ENCODE measurements at places on chromosomes 11 and 22.

GRCh38 chr11:63015521-63016215 is at the start of gene SLC22A8:
Gene SLC22A8, minus strand, starts transcription at chr11:63015841. Its CDS starts 883 bp downstream, at chr11:63014958.
- DNase-seq: no peak

GRCh38 chr11:70421123-70421522 is 22.8 kb downstream of the CTTN start:
- DNase-seq: no peak

GRCh38 chr11:84890676-84891075 is 736.5 kb downstream of the DLG2 start:
- no peak for DNase-seq

DNA sequence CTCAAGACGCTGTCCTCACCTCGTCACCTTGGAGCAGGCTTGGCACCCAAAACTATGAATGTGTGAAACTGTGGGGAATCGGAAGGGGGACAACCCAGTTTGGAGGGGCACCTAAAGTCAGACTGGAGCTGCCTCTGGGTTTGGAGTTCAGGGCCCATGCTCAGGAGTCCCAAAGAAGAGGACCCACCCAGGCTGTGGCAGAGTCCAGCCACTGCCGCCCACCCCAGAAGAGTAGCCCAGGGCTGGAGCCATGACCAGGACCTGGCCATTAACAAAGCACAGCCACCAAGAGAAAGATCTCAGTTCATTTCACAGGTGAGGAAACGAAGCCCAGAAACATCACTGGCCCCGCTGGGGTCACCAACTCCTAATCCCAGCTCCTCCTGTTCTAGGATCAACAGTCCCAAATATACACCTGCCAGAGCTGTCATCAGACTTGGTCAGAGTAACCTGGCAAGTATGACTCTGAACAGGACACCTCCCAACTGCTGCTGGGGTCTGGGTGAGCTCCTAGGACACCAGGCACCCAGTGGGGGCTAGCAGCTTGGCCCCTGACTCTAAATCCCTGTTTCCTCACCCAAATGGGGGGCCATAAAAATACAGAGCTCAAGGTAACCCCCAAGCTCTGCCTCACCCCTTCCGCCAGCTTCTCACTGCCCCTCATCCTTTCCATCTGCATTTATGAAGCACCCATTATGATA is 2.7 kb downstream of the RAB3IL1 start:
- no peak for DNase-seq

DNA sequence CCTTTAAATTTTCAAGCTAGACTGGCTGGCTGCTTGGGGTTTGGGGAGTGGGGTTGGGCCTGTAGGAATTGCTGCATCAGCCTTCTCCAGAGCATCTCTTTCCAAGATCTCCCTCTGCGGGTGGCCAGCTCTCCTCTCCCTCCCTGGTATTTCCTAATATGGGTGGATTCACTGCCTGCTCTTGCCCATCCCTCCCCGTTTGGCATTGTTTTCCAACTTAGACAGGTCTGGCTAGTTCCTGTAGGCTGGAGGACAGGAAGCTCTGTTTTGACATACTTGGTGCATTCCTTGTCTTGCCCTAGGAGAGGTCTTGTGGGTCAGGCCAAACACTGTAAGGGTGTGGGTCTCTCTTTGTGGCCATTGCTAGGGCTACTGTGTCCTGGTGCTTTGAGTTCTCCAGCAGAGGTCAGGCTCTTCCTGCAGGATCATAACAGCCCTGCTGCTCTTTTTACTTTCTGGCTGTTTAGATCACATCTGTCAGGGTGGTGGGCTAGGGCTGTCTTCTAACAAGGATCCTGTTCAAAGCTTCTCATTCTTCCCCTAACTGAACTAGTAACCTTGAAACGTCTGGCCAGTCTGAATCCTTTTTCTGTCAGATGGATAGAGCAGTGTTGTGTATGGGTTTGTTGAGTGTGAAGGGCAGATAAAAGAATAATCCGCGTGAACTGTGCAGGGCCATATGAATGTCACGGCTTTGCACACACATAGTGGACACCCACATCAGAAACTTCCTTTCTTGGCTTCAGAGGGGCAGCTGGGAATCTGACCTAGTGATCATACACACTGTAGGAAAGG is 18.3 kb upstream of the MICALL1 start:
- DNase-seq: peak; percentile 67

DNA sequence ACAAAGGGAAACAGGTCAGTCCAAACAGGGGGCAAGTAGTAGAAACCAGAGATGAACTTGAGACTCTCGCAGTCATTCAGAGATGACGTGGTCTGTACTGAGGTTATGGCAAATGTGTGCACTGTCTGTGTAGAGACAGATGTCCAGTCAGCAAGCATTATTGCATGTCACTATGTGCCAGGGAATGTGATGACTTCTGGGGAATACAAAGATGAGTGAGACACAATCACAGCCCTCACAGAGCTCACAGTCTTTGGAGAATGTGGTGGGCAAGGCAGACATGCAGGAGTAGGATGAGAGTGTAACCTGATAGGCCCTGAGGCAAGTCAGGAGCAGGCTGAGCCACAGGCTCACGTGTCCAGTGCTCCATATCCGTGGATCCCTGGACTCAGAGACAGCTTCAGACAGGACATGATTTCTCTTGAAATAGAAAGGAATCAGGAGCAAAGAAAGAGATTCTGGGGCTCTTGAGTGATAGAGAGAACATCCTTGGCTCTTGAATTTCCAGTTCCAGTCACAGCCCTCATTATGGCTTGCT is 550.7 kb downstream of the ETS1 start:
- DNase-seq: no peak

DNA sequence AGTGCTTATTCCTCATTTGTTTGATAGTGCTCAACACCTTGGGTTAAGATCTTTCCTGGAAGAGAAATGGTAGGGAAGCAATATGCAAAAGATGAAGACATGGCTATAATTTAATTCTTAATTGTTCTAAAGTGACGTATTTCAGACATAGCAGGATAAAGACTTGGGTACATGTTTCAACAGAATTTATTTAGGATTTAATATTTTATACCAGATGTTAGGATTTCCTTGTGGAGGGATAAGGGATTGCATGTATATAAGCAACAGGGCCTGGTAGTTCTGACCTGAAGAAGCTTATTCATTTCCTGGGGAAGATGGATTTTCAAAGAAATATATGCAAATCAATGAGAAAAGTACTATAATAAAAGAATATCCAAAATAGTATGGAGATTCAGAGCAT is 163.8 kb downstream of the FAT3 start:
- no peak for DNase-seq

- DNase-seq: no peak
Measured at GRCh38 chr11:64449381-64450167, 90.6 kb downstream of the RPS6KA4 start.
